ENCODE measurements at places on chromosomes 2 and 18.

GRCh38 chr2:63537306-63537705 lies 51.0 kb downstream of the WDPCP start:
- DNase-seq, result no peak

DNA sequence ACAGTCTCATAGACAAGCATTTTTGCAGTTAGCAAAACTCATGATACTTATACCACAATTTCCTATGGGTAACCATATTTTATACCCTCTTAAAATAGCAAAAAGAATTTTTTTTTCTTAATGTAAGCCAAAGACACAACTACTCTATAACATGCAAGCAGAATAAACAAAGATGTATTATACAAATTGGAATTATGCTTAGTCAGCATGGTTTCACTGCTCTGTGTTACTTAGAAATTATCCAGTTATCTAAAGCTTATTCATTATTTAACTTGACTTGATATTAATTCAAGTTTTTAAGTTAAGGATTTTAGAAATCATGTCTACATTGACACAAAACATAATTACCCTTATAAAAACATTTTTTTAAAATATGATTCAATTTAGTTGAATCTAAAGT lies 449.8 kb upstream of the CDH2 start:
- DNase-seq, result peak; percentile 12

- DNase-seq, result no peak
These were observed 61.7 kb downstream of the ACKR3 start for GRCh38 chr2:236631281-236631855.

DNA sequence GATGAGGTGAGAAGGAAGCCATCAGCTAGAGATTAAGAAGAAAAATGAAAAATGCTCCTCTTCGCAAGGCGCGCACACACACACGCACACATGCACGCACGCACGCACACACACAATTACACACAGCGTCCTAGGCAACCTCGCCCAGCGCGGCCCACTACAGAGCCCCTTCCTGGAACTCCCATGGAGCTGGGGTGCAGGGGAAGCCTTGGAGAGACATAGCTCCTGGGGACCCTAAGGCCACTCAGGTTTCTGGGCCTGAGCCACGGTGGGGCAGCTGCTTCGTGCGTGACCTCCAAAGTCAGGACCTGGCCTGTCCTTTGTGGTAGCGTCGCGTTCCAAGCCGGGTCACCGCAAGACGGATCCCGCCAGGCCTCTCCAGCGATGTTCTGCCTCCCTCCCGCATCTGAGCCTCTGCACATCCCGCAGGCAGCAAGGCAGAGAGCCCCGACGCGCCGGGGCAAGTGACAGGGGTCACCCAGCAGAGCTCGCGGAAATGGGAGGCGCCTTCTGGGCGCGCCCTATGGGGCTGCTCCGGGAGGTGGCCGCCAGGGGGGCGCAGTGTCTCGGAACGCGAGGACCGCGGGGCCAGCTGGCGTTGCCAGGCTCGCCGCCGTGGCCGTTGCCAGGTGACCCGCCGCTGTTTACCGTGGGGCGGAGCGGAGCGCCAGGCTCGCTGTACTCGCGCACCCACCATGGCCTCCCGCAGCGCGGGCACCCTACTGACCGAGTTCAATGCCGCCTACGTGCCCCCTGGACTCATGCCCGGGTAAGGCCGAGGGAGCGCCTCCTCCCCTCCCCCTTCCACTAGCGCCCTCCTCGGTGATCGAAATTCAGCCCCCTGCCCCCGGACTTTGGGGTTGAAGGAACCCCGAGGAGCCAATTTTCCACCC lies 79.0 kb downstream of the CIB4 start:
- no peak for DNase-seq

DNA sequence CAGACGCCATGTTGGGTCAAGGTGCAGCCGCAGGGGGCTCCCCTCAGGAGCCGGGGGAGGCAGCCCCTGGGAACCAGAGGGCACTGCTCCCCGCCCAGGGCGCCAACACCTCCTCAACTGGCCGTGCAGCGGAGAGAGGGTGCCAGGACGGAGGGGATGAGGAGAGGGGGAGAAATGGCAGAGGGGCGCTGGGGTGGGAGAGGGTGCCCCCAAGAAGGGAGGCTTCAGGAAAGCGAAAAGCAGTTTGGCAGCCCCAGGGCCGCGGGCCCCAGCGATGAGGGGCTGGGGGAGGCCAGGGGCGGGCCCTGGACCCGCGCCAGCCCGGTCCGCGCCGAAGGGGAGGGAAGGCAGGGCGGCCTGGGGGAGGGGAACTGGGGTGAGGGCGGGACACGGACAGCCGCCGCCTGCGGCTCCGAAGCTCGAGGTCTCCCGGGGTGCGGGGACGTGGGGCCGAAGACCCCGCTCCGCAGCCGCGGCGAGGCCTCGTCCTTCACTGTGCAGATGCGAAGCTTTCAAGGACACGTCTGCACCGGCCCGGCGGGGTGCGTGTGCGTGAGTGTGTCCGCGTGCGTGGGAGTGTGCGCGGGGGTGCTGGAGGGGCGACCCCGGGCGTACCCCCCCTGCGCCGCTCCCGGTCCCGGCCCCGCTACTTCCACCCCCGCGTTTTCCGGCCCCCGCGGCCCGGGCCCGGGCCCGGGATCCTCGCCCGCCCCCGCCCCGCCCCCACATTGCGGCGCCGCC lies 1.4 kb downstream of the DNMT3A start:
- DNase-seq, result no peak

DNA sequence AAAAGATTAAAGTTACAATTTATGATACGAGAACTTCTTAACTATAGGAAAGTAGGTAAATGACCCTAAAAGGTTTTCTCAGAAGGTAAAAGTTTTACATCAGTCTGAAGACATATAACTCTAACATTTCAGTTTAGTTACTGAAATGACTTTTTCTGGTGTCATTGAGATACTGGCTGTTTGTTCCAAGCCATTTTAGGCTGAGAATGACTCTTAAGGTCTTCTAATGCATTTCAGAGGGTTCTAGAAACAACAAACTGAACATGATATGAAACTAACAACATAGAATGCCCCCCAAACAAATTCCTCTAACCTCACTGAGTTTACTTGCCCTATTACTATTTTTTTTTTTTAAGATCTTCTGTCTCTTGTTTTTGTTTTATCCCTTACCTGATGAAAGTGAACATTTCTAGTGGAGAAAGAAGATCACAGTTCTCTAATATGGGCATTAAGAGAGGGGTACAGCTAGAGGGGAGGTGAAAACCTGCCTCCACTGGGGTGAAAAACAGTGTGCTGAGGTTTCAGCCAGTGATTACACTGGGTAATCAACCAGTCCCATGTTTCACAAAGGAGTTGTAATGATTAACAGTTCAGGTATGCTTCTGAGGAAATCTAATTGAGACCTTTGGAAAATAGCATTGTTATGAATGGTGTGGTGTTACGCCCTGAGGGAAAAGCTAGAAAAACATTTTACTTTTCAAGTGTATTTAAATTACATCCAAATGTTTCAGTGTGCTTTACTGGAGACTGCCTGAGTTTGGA lies 11.2 kb downstream of the NABP1 start:
- DNase-seq, result no peak

DNA sequence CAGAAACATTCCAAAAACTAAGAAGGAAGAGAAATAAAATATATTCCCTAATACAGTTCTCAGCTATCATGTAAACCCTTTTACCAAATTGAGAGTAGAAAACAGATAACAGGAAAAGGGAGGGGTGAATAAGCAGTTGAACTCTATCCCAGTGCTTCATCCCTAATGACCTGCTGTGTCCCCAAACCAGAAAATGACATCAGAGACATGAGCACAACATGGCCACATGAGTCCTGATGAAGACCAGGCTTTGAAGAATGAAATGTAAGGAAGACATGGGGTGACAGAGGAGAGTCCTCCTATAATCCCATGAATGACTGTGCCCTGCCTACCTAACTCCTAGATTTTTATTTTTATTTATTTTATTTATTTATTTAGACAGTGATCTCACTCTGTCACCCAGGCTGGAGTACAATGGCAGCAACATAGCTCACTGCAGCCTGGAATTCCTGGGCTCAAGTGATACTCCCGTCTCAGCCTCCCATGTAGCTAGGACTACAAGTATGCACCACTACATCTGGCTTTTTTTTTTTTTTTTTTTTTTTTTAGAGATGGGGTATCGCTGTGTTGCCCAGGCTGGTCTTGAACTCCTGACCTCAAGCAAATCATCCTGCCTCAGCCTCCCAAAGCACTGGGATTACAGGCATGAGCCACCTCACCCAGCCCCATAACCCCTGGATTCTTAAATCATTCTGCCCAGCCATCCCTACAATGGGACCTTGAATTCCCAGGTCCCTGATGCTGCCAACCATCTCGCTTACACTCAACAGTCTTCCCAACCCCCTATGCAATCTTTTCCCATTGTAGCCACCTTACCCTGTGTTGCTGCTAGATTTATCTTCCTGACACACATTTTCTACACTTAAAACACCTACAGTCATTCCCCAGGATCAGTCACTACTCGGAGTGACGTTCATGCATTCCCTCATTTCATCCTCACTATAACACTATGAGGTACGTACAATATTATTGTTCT lies 64.5 kb downstream of the ANKRD44 start:
- DNase-seq, result no peak

DNA sequence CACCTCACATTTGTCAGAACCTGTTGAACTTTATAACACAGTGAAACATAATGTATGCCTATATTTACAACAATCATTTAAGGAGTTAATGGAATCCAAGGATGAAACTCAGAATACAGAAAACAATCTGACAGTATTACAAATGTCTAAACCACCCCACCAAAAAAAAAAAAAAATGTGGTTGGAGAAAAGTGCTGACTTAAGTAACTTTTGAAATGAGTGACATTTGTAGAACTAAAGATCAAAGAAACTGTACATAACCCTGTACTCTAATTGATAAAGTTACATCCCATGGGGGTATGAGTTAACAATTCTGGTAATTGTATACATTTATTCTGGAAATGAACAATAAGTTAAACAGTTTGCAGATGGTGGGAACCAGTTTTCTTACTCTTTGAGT lies 372.1 kb upstream of the TMEFF2 start:
- DNase-seq, result peak; percentile 34

DNA sequence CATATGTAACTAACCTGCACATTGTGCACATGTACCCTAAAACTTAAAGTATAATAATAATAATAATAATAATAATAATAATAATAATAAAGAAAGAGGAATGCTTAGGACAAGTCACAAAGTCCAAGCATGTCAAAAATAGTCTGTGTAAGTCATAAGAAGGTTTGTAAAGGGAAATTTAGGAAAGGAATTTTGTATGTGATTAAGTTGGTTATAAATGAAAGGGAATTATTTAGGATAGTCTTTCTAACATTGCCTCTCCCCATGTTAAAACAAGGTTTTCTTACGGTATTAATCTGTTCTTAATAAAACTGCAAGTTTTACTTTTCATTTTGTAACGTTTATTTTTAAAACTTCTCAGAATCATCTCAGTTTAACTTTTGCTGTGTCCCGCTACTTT lies 62.8 kb downstream of the SESTD1 start:
- DNase-seq, result peak; percentile 49

DNA sequence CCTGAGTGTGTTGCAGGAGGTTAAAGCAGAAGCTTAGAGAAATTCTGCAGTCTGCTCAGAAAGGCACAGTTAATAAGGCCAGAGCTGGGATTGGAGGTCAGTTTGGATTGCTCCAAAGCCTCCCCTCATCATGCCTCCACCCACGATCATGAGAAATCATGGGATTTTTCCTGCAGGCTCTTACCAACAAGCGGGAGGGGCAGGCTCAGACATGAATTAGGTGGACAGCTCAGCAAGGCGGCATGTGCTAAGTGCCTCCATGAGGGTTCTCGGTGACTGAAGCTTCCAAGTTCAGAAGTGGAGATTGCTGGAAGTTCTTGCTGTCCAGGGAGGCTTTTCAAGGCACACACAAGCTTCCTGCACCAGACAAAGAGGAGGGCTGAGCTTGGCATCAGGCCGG lies 163.8 kb downstream of the SETBP1 start:
- DNase-seq, result no peak

GRCh38 chr2:10240161-10240681 lies 62.5 kb upstream of the HPCAL1 start:
- no peak for DNase-seq

- DNase-seq, result no peak
These were observed 75.8 kb downstream of the ARHGEF4 start for GRCh38 chr2:130912471-130912870.

GRCh38 chr2:151071382-151071781 lies 190.3 kb downstream of the RBM43 start:
- peak; percentile 28 for DNase-seq

GRCh38 chr18:37672932-37673595 lies 107.5 kb upstream of the CELF4 start:
- DNase-seq, result no peak

GRCh38 chr2:22829791-22830190 lies 555.2 kb upstream of the KLHL29 start:
- DNase-seq, result no peak

GRCh38 chr2:6999211-6999877 lies 82.1 kb downstream of the RNF144A start:
- no peak for DNase-seq

DNA sequence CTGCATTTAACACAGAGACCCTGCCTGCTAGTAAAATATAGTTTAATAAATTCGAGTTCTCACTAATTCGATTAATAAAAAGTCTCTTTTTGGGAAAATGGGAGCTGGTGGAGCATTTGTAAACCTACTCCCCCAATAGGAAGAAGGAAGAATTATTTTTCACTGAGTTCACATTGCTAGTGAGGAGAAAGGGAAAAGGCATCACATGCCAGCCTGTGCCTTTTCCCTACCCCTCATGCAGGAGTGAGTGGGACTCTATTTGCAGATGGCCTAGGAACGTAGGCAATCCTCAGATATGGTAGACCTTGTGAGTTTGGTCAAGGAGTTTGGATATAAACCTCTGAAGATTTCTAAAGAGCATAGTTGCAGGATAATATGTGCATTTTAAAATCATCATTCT lies 218.4 kb upstream of the TRIB2 start:
- peak; percentile 11 for DNase-seq

- no peak for DNase-seq
These were observed 51.8 kb downstream of the HS1BP3 start for GRCh38 chr2:20599001-20599600.

- DNase-seq, result no peak
These were observed 593.1 kb downstream of the TMX3 start for GRCh38 chr18:68121826-68122225.

DNA sequence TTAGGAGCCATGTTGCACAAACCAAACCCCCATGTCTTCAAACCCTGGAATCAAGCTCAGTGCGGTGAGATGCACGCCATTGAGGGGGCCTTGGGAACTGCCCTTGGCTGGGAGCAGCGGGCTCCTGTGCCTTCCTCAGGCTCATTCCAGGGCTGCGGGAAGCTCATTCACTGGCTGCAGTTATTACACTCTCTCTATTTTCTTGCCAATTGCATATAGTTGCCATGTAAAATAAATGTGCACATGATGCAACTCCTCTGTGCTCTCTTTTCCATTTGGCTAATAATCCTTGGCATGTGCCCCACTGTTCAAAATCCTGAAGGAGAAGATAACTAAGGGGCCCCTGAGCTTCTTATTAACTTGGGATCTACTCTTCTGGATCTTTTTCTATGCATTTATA lies 74.7 kb downstream of the KCTD1 start:
- DNase-seq, result no peak
